ENCODE measurements at places on chromosomes 4 and X.

- no peak for DNase-seq
These were observed 20.8 kb upstream of the LGI2 start for GRCh38 chr4:25051534-25051933.

- no peak for DNase-seq
These were observed 793 bp downstream of the GRIA3 start for GRCh38 chrX:123184866-123185276.

DNA sequence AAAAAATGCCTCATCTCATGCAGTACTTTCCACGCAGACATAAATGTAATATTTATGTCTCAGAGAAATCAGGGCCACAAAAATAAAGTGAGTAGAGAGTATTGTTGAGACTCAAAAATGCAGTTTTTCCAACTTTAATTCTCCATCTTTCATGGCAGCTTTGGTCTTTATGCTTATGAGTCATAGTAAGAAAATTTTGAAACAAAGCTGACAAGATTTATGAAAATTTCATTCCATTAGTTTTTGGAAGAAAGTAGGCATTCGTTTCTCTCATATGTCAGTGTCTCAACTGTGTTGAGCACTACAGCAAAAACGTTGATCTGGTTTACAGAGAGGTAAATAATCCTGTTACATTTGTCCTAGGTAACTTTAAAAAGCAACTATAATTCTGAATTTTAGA, 656.8 kb downstream of the IQCM start:
- DNase-seq = no peak

GRCh38 chr4:157372567-157372966, 152.0 kb downstream of the GRIA2 start:
- no peak for DNase-seq

GRCh38 chrX:72676465-72676864, 37.6 kb downstream of the PHKA1 start:
- DNase-seq = no peak

DNA sequence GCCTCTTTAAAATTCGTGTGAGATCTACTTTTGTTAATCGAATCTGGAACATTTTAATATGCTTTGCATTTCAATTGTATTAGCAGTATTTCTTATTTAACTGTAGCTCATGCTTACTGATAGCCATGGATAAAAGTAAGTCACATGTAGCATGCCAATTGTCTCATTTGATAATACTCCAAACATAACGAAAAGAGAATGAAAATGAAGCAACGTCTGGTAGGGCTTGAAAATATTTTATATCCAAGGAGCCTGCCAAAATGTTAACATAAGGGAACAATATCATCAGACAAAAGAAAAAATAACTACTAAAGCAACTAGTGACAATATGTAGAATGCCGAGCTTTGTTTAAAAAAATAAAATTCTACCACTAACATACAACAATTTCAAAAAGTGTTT, 94.1 kb upstream of the MID1 start:
- DNase-seq = no peak

GRCh38 chrX:13498238-13498637, 71.2 kb upstream of the EGFL6 start:
- no peak for DNase-seq

GRCh38 chrX:68865300-68865699, 36.5 kb downstream of the EFNB1 start:
- DNase-seq = no peak

- DNase-seq = no peak
These were observed 884 bp downstream of the HEPH start for GRCh38 chrX:66164931-66165330.

- peak; percentile 37 for DNase-seq
These were observed 16.1 kb downstream of the RNF4 start for GRCh38 chr4:2484993-2485392.

- no peak for DNase-seq
These were observed 141.1 kb downstream of the MSL3 start for GRCh38 chrX:11899091-11899490.

GRCh38 chrX:132618810-132619209, 130.0 kb upstream of the MBNL3 start:
- no peak for DNase-seq

GRCh38 chr4:3434881-3435685, 6.7 kb upstream of the HGFAC start:
- no peak for DNase-seq

DNA sequence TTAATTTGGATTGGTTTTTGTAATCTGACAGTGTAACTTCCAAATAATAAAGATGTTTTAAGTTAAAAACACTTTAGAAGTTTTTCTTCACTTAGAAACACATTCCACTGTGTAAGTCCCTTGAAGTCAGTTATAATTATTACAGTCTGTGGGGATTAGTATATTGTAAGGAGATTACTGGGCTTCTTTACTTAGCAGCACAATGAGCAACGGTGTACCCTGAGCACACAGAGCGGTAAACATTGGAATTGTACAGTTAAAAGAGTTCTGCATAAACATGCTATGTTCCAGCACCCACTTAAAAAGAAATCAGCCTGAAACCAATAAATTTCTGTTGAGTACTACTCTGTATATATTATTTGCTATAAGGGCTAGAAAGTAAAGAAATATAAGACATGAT, 44.3 kb downstream of the CCSER1 start:
- no peak for DNase-seq

DNA sequence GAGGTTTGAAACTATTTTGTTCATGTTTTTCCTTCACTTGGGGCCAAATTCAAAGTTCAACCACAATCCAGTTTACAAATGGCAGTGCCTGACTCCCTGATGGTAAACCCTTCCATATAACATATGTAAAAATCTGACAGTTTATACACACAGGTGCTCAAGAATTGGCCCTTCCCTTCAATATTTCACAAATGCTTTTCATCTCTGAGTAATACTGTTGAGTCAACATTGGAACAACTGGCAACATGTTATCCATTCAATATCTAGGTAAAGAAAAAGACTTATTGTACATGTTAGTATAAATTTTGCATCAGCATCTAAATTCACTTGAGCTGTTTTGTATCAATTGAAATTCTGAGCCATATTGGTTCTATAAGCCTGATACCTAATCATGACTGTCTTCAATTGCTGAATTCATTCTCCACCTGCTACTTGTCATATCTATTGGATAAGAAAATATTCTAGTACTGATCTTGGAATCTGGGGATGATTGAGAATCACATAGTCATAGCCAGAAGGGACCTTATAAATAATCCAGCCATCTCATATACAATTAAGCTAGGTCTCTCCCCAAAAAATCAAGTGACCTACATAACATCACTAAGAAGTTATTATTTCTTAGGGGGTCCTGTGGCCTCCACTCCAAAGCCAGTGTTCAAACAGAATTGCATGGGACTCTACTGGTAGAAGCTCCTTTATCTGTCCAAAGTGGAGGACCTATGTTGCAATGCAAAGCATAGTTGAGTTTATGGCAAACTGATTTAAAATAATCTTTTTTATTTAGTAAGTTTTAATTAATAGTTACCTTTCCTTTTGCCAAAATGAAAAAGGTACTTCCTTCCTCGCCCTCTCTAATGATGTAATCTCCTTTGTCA, 61.9 kb downstream of the PRKG2 start:
- DNase-seq = no peak

GRCh38 chrX:7170898-7171297, 22.9 kb upstream of the PUDP start:
- no peak for DNase-seq

GRCh38 chrX:39796856-39797255, 300.9 kb downstream of the BCOR start:
- DNase-seq = no peak

- no peak for DNase-seq
These were observed 18.8 kb upstream of the AREG start for GRCh38 chr4:74426101-74426500.

DNA sequence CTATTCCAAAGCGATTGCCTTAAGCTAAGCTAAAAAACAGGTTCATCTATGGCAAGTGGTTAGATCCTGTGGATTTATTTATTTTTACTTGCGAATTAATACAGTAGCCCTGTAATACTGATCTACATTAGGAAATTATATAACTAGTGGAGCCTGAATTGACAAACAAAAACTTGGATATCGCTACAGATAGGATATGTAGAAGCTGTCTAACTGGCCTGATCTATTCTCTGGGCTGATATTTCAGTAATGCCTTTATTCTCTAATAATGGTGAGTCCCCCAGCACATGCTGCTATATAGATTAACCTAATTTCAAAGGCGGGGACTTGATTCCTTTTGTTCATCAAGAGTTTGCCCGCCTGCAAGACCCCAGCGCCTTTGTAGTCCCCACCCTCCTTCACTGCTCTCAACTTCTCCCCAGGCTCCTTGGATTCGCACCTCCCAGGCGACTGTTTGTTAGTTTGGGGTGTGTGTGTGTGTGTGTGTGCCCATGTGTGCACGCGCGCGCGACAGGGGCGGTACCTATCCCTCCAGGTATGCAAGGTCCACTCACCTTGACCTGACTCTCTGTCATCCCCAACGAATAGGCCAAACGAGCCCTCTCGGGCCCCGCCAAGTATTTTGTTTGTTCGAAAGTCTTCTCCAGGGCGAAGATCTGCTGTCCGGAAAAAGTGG, 3.8 kb downstream of the NKX6-1 start:
- DNase-seq = no peak

DNA sequence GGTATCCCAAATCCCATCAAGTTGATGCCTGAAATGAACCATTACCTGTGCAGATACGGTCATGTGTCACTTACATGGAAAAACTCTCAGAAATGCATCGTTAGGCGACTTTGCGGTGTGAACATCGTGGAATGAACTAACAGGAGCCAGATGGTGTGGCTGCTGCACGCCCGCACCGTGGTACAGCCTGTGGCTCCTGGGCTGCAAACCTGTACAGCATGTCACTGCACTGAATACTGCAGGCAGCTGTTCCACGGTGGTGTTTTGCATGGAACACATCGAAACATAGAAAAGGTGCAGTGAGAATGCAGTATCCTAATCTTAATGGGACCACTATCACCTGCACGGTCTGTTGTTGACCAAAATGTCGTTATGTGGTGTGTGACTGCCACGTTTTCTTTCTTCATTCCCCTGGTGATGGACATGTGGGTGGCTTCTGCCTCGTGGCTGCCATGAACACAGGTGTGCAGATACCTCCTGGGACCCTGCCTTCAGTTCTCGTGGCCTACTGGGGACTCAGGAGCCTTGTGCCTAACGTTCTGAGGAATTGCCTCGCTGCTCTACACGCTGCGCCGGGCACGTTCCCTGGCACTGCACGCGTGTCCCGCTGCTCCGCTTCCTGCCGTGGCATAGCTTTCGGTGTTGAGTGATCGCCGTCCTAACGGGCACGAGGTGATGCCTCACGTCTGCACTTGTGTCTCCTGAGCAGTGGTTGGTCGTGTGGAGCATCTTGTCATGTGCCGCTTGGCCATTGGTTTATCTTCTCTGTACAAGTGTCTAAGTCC, 18.5 kb downstream of the MAEA start:
- DNase-seq = no peak

- no peak for DNase-seq
These were observed 443.7 kb upstream of the ATOH1 start for GRCh38 chr4:93384887-93385286.

DNA sequence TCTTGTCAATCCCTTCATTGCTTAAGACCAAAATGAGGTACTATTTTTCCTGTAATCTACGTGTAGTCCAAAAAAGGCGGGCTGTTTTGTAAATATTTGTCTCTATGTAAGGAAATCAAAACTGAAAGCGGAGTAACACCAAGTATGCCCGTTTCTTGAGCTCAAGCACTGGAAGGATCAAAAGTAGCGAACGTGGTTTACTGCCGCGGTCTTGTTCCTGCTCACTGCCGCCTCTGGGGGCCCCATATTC, 71.5 kb downstream of the AFF1 start:
- no peak for DNase-seq

GRCh38 chrX:116827063-116827462, 364.3 kb upstream of the CT83 start:
- DNase-seq = no peak

DNA sequence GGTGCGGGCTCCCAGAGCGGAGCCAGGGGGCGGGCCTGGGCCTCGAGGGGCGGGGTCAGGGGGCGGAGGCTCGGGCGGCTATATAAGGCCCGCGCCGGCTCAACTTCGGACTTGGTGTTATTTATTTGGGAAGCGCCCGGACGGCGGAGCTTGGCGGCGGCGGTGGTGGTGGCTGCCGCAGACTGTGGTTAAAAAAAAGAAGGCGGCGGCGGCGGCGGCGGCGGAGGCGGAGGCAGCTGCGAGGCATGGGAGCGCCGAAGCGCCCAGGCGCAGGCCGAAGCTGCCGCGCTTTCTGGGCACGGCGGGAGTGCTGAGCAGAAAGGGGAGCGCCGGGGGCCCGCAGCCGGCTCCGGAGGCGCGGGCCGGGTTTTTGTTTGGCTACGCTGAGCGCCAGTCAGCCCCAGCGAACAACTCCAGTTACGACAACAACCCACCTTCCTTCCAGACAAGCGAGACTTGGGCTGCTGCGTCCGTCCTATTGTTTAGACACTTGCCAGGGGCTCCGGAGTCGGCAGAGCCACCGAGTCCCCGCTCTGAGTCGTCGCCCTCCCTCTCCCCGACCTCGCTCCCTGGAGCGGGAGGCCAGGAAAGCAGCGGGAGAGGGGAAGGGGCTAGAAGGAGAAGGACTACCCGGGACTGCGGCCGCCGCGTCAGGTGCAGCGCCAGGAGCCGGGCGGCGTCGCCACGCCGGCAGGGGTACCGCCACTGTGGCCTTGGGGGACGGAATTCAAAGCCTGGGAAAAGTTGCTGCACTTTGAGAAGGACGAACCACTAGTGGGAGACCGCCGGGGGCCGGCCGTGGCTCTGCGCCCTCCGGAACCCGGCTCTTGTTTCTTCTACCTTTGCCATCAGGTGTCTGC, at the start of gene SLIT2:
SLIT2 (plus strand) TSS at position 110 of the 860 bp plus-strand sequence. CDS start 1,911 bp downstream, outside the sequence.
- DNase-seq = no peak

DNA sequence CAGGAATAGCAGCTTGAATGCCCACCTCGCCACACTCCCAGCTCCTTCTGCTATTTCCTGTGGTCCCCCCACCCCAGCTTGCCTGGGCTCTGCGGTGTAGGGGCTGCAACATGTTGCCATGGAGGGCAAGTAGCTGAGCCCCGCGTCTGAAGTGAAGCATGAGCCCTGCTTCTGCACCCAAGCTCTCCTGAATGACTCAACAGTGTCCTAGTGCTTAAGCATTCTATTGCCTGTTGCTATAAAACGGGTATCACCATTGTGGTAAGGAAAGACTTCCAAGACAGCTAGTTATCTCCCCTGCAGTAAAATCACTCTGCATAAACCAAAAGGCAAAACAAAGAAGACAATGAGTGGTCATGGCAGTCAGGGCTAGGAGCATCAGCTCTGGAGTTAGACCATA, 31.4 kb upstream of the SPATA4 start:
- DNase-seq = no peak

DNA sequence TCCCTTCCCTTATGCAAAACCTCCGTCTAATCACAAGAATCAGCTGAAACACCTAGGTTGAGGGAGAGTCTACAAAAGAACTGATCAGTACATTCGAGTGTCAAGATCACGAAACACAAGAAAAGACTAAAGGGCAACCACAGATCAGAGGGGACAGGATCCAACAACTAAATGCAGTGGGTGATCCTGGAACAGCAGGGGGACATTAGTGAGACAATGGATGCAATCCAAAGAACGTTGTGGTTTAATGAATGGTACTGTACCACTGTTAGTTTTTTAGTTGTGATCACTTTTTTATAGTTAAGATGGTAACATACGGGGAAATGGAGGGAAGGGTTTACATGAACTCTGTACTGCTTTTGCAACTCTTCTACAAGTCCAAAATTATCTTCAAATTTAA, 79.2 kb downstream of the RELL1 start:
- no peak for DNase-seq
